ENCODE measurements at places on chromosomes 2 and 18.

DNA sequence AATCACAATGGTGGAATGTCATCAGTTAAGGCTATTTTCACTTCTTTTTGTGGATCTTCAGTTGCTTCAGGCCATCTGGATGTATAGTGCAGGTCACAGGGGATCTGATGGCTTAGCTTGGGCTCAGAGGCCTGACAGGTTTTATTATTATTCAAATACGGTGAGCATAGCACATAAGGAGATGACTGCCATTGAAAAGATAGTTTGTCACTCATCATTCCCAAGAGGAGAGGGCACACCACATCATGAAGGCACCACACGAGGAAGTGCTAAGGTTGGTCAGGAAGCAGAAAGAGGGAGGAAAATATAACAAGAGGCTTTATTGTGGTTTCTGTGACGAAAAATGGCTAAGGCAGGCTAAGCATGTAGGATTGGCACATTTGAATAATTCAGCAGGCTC is 131.4 kb downstream of the CD8B2 start:
- DNase-seq, result no peak

- no peak for DNase-seq
Observed at GRCh38 chr2:173033084-173033483, 42.6 kb upstream of the MAP3K20 start.

DNA sequence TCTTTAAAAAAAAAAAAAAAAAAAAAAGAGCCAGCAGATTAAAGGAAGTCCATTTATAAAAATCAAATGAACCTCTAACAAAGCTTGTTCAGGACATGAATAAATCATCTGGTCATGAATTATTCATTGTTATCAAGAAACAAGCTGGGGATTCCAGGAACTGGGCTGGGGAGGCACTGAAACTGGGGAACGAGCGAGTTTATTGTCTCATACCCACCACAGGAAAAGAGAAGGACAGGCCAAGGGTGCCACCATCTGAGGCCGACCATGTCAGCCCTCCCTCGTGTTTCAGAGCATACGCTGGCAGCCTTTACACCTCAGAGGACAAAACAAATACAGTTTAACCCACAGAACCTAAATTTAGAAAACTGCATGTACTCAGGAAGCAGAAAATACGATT is 164.2 kb downstream of the VWC2L start:
- no peak for DNase-seq

GRCh38 chr18:62959481-62959880 is 244.1 kb downstream of the PHLPP1 start:
- no peak for DNase-seq

All from PC-9 (cell line).